ENCODE measurements at places on chromosomes 4 and X. TPM values are rescaled to one million over a fixed set of nuclear protein-coding genes. Genes with fewer than 3 reads are reported as not detected.

- no peaks in the 10 kb centered on the region for H3K27me3 ChIP-seq
- H3K4me1 ChIP-seq: no peaks in the 10 kb centered on the region
- no peaks in the 10 kb centered on the region for H3K36me3 ChIP-seq
- H3K4me3 ChIP-seq: no peak overlapping the region
- no peak overlapping the region for H3K27ac ChIP-seq
- DNase-seq: no peak
These were observed 1139.7 kb downstream of the PCDH18 start for GRCh38 chr4:136392576-136392975.

- H3K4me1 ChIP-seq: no peaks in the 10 kb centered on the region
- DNase-seq: no peak
- no peaks in the 10 kb centered on the region for H3K27me3 ChIP-seq
- no peaks in the 10 kb centered on the region for H3K36me3 ChIP-seq
- no peak overlapping the region for H3K27ac ChIP-seq
- H3K4me3 ChIP-seq: no peak overlapping the region
These were observed 33.2 kb downstream of the NPY2R start for GRCh38 chr4:155241664-155242063.

GRCh38 chr4:95466791-95467190 lies 82.0 kb downstream of the UNC5C start:
- H3K4me3 ChIP-seq: no peak overlapping the region
- no peaks in the 10 kb centered on the region for H3K36me3 ChIP-seq
- H3K27me3 ChIP-seq: no peaks in the 10 kb centered on the region
- H3K27ac ChIP-seq: no peak overlapping the region
- H3K4me1 ChIP-seq: no peaks in the 10 kb centered on the region

GRCh38 chr4:6172093-6172926 lies 28.0 kb downstream of the JAKMIP1 start:
- no peak for DNase-seq
- no peaks in the 10 kb centered on the region for H3K4me1 ChIP-seq
- H3K36me3 ChIP-seq: no peaks in the 10 kb centered on the region
- no peak overlapping the region for H3K27ac ChIP-seq

GRCh38 chr4:83320548-83320947 lies 14.1 kb downstream of the HPSE start:
- no peaks in the 10 kb centered on the region for H3K4me1 ChIP-seq
- no peak overlapping the region for H3K27ac ChIP-seq
- no peak overlapping the region for H3K4me3 ChIP-seq
- H3K27me3 ChIP-seq: no peaks in the 10 kb centered on the region

- DNase-seq: no peak
- H3K36me3 ChIP-seq: no peaks in the 10 kb centered on the region
- no peak overlapping the region for H3K27ac ChIP-seq
- peaks cover 7% of the 10 kb centered on the region for H3K4me1 ChIP-seq
These were observed 1139.6 kb downstream of the STPG2 start for GRCh38 chr4:97003715-97004114.

- no peaks in the 10 kb centered on the region for H3K36me3 ChIP-seq
- DNase-seq: no peak
- no peak overlapping the region for H3K4me3 ChIP-seq
- no peaks in the 10 kb centered on the region for H3K27me3 ChIP-seq
These were observed 33.4 kb downstream of the ANXA3 start for GRCh38 chr4:78584863-78585547.

GRCh38 chr4:3485011-3485791 lies 22.1 kb downstream of the DOK7 start:
- no peak overlapping the region for H3K27ac ChIP-seq
- no peaks in the 10 kb centered on the region for H3K36me3 ChIP-seq
- H3K4me3 ChIP-seq: no peak overlapping the region
- H3K27me3 ChIP-seq: peaks cover 95% of the 10 kb centered on the region
- H3K4me1 ChIP-seq: peaks cover 21% of the 10 kb centered on the region
- no peak for DNase-seq

- no peak overlapping the region for H3K27ac ChIP-seq
- no peak for DNase-seq
- peaks cover 3% of the 10 kb centered on the region for H3K36me3 ChIP-seq
- H3K4me1 ChIP-seq: no peaks in the 10 kb centered on the region
- H3K4me3 ChIP-seq: no peak overlapping the region
These were observed 262.2 kb upstream of the TTC29 start for GRCh38 chr4:147207911-147208310.

GRCh38 chrX:128685387-128685786 lies 633.2 kb upstream of the ACTRT1 start:
- no peaks in the 10 kb centered on the region for H3K27me3 ChIP-seq
- no peak overlapping the region for H3K4me3 ChIP-seq
- no peak overlapping the region for H3K27ac ChIP-seq
- H3K4me1 ChIP-seq: no peaks in the 10 kb centered on the region

- no peaks in the 10 kb centered on the region for H3K4me1 ChIP-seq
- H3K27ac ChIP-seq: no peak overlapping the region
- no peaks in the 10 kb centered on the region for H3K27me3 ChIP-seq
- no peak for DNase-seq
- no peaks in the 10 kb centered on the region for H3K36me3 ChIP-seq
These were observed 1197.2 kb downstream of the PCDH7 start for GRCh38 chr4:31917334-31917733.

DNA sequence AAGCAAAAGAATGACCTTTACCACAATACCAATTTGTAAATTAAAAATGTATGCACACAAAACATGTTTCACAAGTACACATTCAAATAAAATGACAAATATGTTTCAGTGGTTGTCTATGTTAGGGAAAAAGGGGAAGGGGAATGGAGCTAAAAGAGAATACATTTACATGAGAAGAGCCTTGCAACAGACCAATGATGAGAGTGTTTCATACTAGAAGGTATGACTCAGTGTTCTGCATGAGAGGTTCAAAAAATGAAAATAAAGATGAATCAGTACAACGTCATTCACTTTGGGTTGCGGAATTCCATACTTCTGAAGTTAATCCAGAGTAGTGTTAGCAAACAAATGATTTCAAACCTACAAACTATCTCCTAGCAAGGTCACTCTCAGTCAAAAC lies 51.7 kb downstream of the RPGR start:
- peaks cover 8% of the 10 kb centered on the region for H3K4me1 ChIP-seq
- no peaks in the 10 kb centered on the region for H3K27me3 ChIP-seq
- no peaks in the 10 kb centered on the region for H3K36me3 ChIP-seq
- no peak for DNase-seq
- no peak overlapping the region for H3K27ac ChIP-seq
- no peak overlapping the region for H3K4me3 ChIP-seq

GRCh38 chr4:28238876-28239275 lies 1378.2 kb downstream of the STIM2 start:
- no peak overlapping the region for H3K27ac ChIP-seq
- no peaks in the 10 kb centered on the region for H3K27me3 ChIP-seq
- no peak overlapping the region for H3K4me3 ChIP-seq
- no peaks in the 10 kb centered on the region for H3K36me3 ChIP-seq
- no peak for DNase-seq

The CFAP47 gene
- 0.47 TPM for total RNA-seq

The SLC25A4 gene
- total RNA-seq: 43.3 TPM

The FANCB gene
- 16.8 TPM for total RNA-seq

The NAP1L2 gene
- 16.2 TPM for total RNA-seq

The ADH1C gene
- total RNA-seq: not detected

The FAAH2 gene
- total RNA-seq: 11.4 TPM

The ABCG2 gene
- total RNA-seq: 10.6 TPM

All from GM23338 (cell line).